DMS153 (cell line): ENCODE measurements at places on chromosomes 13 and 19.

DNA sequence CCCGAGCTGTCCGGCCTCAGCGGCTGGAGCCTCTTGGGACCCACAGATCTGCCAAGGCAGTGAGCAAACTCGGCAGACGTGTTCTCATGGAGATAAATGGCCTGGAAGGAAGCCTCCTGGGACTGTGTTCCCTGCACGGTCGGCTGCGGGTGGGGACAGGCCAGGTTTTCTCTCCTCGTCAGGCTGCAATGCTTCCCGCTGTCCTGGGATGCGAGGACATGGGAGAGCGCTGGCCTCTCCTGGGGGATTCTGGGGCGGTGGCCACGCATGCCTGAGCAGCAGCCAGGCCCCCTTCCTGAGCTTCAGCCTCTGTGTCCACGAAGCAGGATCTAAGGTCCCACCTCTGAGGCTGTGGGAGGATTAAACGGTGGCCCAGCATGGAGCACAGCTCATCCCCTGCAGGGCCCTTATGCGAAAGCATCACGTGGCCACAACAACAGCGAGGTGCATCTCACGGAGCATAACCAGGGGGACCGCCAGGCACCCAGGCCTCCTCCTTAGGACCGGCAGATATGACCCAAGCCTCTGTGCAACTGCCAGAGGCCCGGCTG lies 21.2 kb upstream of the C13orf46 start:
- DNase-seq: no peak

- DNase-seq: no peak
Observed at GRCh38 chr13:104411141-104411765, 1345.0 kb upstream of the SLC10A2 start.

GRCh38 chr13:52051400-52051799 lies 26.9 kb downstream of the UTP14C start:
- DNase-seq: no peak

GRCh38 chr13:33259296-33259695 lies 26.3 kb downstream of the STARD13 start:
- no peak for DNase-seq

- DNase-seq: no peak
Observed at GRCh38 chr19:13428352-13428751, 77.9 kb downstream of the CACNA1A start.

- DNase-seq: no peak
Observed at GRCh38 chr19:17421942-17422341, 2.1 kb downstream of the MVB12A start.

DNA sequence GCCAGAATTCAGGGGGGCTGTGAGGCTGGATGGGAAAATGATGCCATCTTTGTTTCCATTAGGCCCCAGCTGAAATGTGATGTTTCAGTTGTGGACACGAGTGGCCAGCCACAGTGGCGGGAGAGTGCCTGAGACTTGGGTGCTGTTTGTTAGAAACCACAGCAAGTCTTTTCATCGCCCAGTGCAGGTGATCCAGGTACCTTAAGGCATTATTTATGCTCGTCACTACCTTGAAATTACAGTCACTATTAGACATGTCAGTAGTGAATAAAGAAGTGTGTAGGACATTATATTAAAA lies 82.5 kb upstream of the TM9SF2 start:
- no peak for DNase-seq

DNA sequence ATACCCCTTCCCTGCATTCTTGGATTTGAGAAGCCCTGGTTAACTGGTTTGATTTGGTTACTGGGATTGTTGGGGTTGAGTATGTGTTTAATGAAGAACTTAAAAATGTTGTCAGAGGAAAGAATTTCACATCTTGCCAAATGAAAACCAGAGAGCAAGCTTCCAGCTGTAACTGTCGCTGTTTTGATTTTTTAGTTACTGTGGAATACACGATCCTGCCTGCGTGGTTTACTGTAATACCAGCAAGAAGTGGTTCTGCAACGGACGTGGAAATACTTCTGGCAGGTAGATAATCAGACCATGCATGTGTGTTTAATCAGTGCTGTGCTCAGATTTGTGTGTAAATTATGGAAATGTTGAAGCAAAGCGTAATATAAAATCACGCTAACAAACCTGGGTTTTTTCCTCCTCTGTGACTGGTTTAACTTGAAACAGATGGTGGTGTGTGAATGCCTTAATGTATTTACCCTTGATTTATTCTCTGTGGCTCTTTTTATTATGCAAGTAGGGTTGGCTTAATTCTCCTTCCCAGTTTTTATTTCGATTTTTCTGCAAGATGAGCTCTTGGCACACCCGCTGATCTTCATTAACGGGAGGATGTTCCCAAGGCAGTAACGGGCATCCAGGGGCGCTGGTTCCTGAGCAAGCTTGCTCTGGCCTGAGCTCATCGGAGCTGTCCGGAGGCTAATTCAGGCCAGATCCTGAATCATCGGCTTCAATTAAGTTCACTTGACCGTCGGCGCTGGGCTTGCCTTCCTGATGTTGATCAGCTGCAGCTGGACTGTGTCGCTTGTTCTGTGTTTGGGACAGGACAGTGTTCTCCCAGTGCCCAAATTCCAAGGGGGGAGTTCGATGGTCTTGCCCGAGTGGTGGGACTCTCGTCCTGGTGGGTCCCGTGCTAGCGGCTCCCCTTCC lies 16.0 kb downstream of the UPF1 start:
- no peak for DNase-seq

DNA sequence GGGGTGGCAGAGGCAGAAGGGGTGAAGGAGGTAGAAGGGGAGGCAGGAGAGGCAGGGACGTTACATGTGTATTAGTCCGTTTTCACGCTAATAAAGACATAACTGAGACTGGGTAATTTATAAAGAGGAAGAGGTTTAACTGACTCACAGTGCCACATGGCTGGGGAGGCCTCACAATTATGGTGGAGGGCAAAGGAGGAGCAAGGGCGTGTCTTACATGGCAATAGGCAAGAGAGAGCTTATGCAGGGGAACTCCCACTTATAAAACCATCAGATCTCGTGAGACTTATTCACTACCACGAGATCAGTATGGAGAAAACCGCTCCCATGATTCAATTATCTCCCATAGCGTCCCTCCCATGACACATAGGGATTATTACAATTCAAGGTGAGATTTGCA lies 19.0 kb upstream of the ACOD1 start:
- DNase-seq: no peak

- DNase-seq: no peak
Observed at GRCh38 chr19:33297401-33298145, 4.8 kb downstream of the CEBPA start.

DNA sequence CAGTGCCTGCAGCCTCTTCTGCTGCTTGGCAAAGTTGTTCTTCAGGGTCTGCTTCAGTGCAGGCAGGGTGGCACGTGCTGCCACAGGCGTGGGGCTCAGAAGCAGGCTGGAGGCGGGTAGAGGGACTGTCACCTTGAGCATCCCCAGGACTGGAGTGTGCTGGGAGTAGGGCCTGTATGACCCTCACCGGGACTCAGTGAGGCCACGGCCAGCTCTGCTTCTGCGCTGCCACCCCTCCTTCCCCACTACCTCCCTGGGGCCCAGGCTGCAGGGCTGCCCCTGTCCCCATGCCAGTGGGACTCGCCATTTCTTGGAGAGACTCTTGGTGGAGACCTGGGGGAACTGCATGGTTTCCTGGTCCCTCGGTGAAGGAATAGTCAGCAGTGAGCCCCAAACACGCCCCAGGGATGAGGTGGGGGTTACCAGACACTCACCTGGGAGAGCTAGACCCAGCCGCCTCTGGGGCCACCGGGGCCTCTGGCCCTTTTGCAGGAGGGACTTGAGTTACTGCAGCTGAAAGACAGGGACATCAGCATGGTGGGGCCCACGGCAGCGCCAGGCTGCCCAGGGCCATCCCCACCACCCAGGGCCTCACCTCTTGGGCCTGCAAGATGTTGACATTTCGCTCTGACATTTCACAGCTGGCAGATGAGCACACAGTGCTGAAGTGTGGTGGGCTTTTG lies 29.9 kb downstream of the TUBA3C start:
- no peak for DNase-seq

DNA sequence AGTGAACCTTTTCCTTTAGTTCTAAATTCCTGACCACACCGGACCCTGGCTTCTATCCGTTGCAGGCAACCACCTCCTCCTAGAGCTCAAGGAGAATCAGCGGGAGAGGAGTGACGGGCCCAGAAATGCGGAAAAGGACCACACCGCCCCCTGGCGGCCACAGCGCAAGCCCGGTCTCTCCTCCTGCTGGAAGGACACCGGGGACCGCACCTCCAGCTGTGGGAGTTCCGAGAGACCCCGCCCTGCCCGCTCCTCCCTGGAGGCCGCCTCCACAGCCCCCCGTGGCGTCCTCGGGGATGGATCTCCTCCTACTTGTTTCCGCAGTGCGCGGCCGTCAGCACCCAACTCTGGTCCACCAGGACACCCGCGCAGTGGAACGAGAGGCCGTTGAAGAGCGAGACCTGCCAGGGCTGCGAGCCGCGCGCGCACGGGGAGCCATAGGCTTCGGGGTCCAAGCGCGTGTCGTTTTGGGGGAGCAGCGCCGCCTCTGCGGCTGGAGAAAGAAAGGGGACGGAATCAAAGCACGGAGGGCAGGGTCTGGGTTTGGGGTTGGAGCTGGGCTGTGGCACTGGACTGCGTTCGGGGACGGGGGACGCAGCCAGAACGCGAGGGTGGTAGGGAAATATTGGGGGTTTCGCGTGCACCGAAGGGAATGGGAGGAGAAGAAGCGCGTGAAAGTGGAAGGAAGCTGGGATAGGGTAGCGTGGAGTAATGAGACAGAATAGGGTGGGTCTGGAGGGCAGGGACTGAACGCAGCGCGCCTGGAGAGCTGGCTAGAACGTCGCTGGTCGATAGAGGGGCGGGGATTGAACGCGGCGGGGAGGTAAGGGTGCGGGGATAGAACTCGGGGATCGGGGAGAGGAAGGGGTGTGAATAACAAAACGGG lies 2.5 kb downstream of the KLK10 start:
- peak; percentile 54 for DNase-seq

GRCh38 chr19:823565-824121 lies 1.9 kb upstream of the PLPPR3 start:
- DNase-seq: no peak

DNA sequence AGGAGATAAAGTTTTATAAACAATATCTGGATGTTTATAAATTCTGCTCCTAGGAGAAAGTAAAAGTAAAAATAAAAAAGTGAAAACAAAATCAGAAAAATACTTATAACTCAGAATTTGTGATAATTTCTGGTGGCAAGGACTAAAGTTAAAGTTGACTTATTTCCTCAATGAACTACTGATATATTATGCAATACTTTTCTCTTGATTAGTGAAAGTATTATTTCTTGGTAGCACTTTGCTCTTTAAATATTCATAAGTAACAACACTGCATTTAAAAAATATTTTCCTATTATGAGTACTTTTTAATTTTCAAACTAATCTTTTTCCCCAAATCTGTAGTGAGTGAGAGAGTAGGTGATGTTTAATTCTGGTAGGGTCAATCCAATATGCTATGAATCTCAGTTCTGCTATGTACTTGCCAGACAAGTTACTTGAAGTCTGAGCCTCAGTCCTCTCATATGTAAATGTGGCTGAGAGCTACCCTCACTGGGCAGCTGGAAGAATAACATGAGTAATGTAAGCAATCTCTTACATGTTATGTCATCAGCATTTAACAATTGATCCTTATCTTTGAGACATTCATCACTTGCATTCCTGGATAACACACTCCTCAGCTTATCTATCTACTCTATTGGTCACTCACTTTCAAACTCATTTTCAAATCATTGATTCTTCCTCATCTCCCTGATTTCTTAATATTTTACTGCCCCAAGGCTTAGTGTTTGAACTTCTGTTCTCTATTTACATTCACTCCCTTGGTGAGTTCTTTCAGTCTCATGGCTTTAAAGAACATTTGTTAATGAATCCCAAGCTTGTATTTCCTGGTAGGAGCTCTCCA lies 239.0 kb downstream of the RGCC start:
- no peak for DNase-seq

GRCh38 chr19:5692723-5693194 lies 2.7 kb downstream of the RPL36 start:
- DNase-seq: no peak

GRCh38 chr19:30564551-30565011 lies 192.4 kb downstream of the ZNF536 start:
- no peak for DNase-seq

DNA sequence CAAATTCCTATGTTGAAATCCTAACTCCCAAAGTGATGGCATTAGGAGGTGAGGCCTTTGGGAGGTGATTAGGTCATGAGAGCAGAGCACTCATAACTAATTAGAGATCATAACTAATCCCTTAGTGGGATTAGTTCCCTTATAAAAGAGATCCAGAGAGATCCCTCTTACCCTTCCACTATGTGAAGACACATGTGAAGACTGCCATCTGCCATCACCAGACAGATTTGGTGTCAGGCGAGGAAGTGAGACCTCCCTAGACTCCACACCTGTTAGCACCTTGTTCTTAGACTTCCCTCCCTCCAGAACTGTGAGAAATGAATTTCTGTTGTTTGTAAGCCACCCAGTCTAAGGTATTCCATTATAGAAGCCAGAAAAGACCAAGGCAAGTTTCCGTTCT lies 112.2 kb downstream of the NDFIP2 start:
- DNase-seq: no peak

- no peak for DNase-seq
Observed at GRCh38 chr13:41613984-41614661, 156.8 kb downstream of the RGCC start.

DNA sequence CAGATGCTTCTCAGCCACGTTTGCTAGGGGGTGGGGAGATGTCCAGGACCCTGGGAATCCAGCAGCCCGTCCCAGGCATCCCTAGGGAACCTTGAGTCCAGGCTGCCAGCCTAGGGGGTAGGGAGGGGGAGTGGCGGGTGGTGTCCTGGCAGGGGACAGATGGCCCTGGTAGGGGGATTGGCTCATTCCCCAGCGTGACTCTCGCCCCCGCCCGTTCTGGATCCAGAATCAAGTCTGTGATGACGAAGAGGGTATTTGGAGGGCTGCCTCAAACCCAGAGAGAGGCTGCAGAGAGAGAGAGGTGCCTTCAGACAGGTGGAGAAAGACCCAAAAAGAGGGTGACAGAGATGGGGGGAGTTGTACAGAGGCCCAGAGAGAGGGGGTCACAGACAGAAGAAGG lies 4.1 kb downstream of the SLC17A7 start:
- no peak for DNase-seq

GRCh38 chr13:96075953-96076543 lies 13.9 kb upstream of the HS6ST3 start:
- DNase-seq: no peak

DNA sequence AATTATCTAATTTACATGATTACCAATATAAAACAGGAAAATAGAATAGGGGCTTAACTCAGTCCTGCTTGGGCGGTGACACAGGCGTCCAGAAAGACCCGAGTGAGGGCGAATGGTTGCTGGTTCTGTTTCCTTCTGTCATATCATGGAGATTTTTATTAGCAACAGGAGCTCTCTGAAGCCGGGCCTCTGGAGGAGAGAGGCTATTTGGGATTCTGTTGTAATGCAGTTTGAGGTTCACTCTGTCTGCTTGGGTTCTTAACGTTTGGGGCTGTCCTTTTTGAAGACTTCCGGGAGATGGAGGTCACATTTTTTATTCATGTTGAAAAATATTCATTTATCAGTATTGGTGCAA lies 115.7 kb upstream of the ZNF536 start:
- DNase-seq: no peak

GRCh38 chr13:24407844-24408243 lies 98.5 kb downstream of the C1QTNF9 start:
- no peak for DNase-seq

- DNase-seq: no peak
Observed at GRCh38 chr19:47228937-47229675, 1.9 kb downstream of the BBC3 start.
